ENCODE measurements at places on chromosomes 11 and 22.
A peak's percentile ranks its signal among the peaks of the same experiment; 100 is the strongest.

DNA sequence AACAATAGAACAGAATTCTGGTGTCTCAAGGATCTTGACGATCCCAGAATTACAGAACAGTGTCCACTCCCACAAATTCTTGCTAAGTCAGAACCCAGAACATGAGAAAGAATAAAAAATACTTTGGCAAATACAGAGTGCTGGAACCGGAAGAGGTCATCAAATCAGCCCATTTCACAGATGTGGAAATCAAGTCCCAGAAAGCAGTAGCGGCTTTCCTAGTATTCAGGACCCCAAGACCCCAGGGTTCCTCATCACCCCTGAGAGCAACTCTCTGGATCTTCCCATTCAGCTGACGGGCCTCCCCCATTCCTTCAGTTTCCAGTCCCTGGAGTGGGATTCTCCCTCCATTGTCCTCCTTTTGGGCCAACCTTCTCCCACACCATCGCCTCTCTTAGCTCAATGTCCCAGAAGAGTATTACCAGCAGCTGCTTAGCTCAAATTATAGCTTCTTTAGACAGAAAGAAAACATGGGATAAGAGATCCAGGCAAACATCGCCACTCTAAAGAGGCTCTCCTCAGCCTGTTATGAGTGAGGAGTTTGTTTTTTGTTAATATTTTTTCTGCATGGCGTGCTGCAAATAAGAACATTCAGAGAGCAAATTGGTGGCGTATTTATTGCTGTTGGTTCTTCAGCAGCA, 268.3 kb downstream of the MN1 start:
- H3K4me1 ChIP-seq = no peaks in the 10 kb centered on the region
- H3K27ac ChIP-seq = no peak overlapping the region
- no peaks in the 10 kb centered on the region for H3K36me3 ChIP-seq
- no peak for DNase-seq

GRCh38 chr11:86358720-86359119, 16.0 kb upstream of the CCDC81 start:
- no peak overlapping the region for H3K27ac ChIP-seq
- no peaks in the 10 kb centered on the region for H3K4me1 ChIP-seq
- no peaks in the 10 kb centered on the region for H3K36me3 ChIP-seq
- H3K4me3 ChIP-seq = no peak overlapping the region
- H3K27me3 ChIP-seq = no peaks in the 10 kb centered on the region

DNA sequence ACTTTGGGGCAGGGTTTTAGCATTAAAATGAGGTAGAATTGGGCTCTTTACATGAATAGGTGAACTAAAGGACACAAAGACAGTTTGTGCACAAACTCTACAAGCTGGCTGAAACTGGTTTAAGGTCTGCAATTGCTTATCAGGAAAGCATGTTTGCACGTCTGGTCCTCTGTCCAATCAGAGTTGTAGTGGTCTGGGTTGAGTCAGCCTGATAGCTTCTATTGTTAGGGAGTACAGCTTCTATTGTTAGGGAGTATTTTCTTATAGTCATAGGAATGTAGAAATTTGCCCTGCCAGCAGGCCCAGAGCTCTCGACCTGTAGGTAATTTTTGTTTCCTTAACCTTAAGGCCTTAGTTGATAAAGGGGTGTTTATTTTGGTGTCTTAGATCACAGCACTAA, 1422.4 kb downstream of the LRRC4C start:
- H3K27ac ChIP-seq = no peak overlapping the region
- H3K27me3 ChIP-seq = no peaks in the 10 kb centered on the region
- no peaks in the 10 kb centered on the region for H3K36me3 ChIP-seq
- H3K4me3 ChIP-seq = no peak overlapping the region
- no peaks in the 10 kb centered on the region for H3K4me1 ChIP-seq

- no peaks in the 10 kb centered on the region for H3K4me1 ChIP-seq
- no peak overlapping the region for H3K27ac ChIP-seq
- no peaks in the 10 kb centered on the region for H3K27me3 ChIP-seq
Observed at GRCh38 chr22:27088026-27088425, 430.6 kb downstream of the MIAT start.

GRCh38 chr11:86630229-86630981, 42.0 kb downstream of the ME3 start:
- H3K36me3 ChIP-seq = no peaks in the 10 kb centered on the region
- DNase-seq = no peak
- H3K4me1 ChIP-seq = no peaks in the 10 kb centered on the region
- H3K4me3 ChIP-seq = no peak overlapping the region

GRCh38 chr11:91686281-91686680, 538.3 kb upstream of the FAT3 start:
- no peak for DNase-seq
- H3K27ac ChIP-seq = no peak overlapping the region
- H3K4me3 ChIP-seq = no peak overlapping the region

DNA sequence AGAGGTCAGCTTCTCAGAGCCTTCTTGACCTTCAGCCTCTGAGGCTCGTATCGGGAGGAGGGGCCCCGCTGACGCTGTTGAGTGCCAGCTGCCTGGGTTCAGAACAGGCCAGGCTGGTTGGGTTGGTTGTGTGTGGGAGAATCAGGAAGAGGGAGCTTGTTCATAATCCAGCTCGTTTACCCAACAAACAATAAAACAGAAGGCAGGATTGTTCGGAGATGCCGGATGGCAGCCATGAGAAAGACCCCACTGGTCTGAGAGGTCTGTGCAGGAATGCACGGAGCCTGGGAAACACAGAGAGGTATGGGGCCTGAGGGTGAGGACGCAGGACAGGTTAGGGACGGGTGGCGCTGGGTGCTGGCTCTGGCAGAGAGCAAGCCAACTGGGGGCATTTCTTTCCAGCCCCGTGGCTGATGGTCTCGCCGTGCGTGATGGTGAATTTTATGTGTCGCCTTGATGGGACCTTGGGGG, 31.6 kb upstream of the SHANK2 start:
- peaks cover 2% of the 10 kb centered on the region for H3K27me3 ChIP-seq
- no peaks in the 10 kb centered on the region for H3K4me1 ChIP-seq
- H3K4me3 ChIP-seq = no peak overlapping the region
- no peaks in the 10 kb centered on the region for H3K36me3 ChIP-seq
- H3K27ac ChIP-seq = no peak overlapping the region

GRCh38 chr11:72433455-72434036, 785 bp downstream of the CLPB start:
- H3K27ac ChIP-seq = peak overlapping the region; percentile 97
- peak overlapping the region; percentile 86 for H3K4me3 ChIP-seq
- H3K27me3 ChIP-seq = peaks cover 2% of the 10 kb centered on the region
- no peak for DNase-seq
- H3K36me3 ChIP-seq = peaks cover 7% of the 10 kb centered on the region

- H3K27me3 ChIP-seq = no peaks in the 10 kb centered on the region
- peaks cover 14% of the 10 kb centered on the region for H3K4me1 ChIP-seq
- H3K27ac ChIP-seq = peak overlapping the region; percentile 22
- peaks cover 54% of the 10 kb centered on the region for H3K36me3 ChIP-seq
- DNase-seq = peak; percentile 50
Observed at GRCh38 chr22:36510966-36511881, 4.4 kb upstream of the FOXRED2 start.

- H3K36me3 ChIP-seq = peaks cover 3% of the 10 kb centered on the region
- no peak overlapping the region for H3K27ac ChIP-seq
- H3K4me1 ChIP-seq = peaks cover 23% of the 10 kb centered on the region
- H3K27me3 ChIP-seq = peaks cover 8% of the 10 kb centered on the region
Observed at GRCh38 chr11:86161837-86162236, 82.7 kb upstream of the EED start.

GRCh38 chr11:88632163-88632562, 294.6 kb upstream of the CTSC start:
- no peak overlapping the region for H3K27ac ChIP-seq
- H3K4me3 ChIP-seq = no peak overlapping the region
- H3K36me3 ChIP-seq = no peaks in the 10 kb centered on the region
- DNase-seq = no peak
- H3K27me3 ChIP-seq = peaks cover 2% of the 10 kb centered on the region

DNA sequence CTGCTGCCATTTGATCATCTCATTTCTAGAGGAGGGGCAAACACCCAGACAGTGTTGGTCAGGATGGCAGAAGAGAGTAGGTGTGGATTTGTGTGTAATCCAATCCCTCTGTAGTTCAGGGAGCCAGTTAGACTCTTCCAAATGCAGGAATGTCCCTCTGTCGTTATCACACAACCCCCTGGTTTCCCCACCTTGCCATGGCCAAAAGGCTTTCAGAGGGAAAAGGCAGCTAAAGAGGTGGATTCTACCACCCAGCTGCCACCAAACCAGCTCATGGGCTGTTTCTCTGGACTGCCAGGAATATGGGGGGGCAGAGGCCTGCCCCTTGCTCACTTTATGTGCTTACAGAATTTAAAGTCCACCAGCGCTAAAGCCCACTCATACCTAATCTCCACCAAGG, 18.1 kb downstream of the TSKU start:
- no peaks in the 10 kb centered on the region for H3K36me3 ChIP-seq
- no peak overlapping the region for H3K27ac ChIP-seq
- H3K4me1 ChIP-seq = peaks cover 37% of the 10 kb centered on the region
- DNase-seq = peak; percentile 3
- H3K27me3 ChIP-seq = peaks cover 11% of the 10 kb centered on the region

GRCh38 chr11:115929618-115930129, 425.5 kb upstream of the CADM1 start:
- peaks cover 5% of the 10 kb centered on the region for H3K27me3 ChIP-seq
- no peaks in the 10 kb centered on the region for H3K36me3 ChIP-seq
- no peak overlapping the region for H3K27ac ChIP-seq
- no peaks in the 10 kb centered on the region for H3K4me1 ChIP-seq
- no peak overlapping the region for H3K4me3 ChIP-seq

DNA sequence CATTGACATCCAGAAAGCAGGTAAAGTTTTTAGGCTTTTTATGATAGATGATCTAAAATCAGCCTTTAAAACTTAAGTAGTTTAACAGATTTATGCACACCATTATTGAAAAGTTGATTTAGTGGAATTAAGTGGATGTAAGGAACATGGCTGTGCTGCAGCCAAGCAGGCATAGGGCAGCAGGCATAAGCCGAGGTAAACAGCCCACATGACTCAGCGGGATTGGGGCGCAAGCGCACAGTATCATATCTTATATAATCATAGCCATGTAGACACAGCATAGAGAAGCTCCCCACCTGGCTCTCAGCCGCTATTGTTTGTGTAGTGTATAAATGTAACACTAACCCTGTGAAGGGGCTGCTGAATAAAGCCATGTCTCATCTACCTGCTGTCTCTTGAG, 157.5 kb downstream of the WNT11 start:
- peaks cover 21% of the 10 kb centered on the region for H3K36me3 ChIP-seq
- H3K4me3 ChIP-seq = no peak overlapping the region
- no peaks in the 10 kb centered on the region for H3K27me3 ChIP-seq

DNA sequence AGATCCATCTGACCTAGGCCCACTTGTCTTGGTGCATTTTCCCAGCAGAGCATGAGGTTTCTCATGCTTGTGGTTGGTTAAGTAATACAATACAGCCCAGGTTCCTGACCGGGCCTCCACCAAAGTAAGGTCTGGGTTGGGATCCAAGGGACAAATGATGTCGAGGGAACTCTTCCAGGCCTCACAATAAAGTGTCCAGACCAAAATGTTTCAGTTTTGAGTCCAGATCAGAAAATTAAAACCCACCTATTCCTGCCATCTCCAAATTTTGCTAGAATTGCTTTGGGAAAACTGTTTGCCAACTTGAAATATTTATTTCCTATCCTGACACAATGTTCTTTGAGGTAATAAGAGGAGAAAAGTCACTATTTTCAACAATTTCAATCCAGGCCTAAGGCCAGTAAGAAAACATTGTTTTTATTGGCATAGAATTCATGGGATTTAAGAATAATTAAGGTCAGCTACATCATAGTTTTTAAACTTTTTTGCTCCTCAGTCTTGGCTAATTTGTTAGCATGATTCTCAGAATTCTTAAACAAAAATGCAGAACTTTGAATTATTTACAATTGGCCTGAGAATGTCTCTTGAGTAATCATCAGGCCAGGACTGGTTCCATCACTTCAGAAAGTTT, 51.4 kb downstream of the ME3 start:
- DNase-seq = no peak
- H3K36me3 ChIP-seq = no peaks in the 10 kb centered on the region
- no peaks in the 10 kb centered on the region for H3K27me3 ChIP-seq
- H3K27ac ChIP-seq = no peak overlapping the region

DNA sequence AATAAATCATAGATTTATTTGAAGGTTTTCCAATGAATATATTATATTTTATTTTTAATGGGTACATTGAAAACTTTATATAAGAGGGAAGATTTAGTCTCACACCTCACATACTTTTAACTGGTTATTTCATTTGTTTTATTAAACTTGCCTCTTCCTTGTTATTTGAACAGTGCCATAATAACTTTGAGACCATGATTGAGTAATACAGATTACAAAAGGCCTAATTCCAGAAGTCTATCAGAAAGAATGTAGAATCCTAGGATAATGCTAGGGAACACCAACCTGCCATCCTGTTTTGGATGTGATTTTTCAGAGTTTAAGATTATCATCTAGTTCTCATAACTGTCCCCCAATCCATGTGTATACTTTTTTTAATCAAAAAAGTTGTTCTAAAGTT, 102.7 kb upstream of the BIRC3 start:
- DNase-seq = no peak
- H3K36me3 ChIP-seq = no peaks in the 10 kb centered on the region

GRCh38 chr11:11449327-11449726, 96.3 kb upstream of the CSNK2A3 start:
- H3K4me1 ChIP-seq = peaks cover 6% of the 10 kb centered on the region
- no peaks in the 10 kb centered on the region for H3K27me3 ChIP-seq
- DNase-seq = no peak
- H3K27ac ChIP-seq = no peak overlapping the region
- H3K4me3 ChIP-seq = no peak overlapping the region

GRCh38 chr22:36907253-36908195, 5.9 kb upstream of the CSF2RB start:
- H3K36me3 ChIP-seq = no peaks in the 10 kb centered on the region
- H3K27me3 ChIP-seq = peaks cover 41% of the 10 kb centered on the region
- DNase-seq = no peak
- H3K4me1 ChIP-seq = peaks cover 3% of the 10 kb centered on the region

- H3K36me3 ChIP-seq = peaks cover 8% of the 10 kb centered on the region
- H3K27ac ChIP-seq = peak overlapping the region; percentile 83
- peak; percentile 70 for DNase-seq
- H3K4me1 ChIP-seq = peaks cover 79% of the 10 kb centered on the region
Observed at GRCh38 chr11:12087075-12088004, 23.1 kb upstream of the MICAL2 start.

- no peak overlapping the region for H3K4me3 ChIP-seq
- no peaks in the 10 kb centered on the region for H3K36me3 ChIP-seq
- H3K4me1 ChIP-seq = peaks cover 24% of the 10 kb centered on the region
- H3K27me3 ChIP-seq = peaks cover 14% of the 10 kb centered on the region
- no peak for DNase-seq
- no peak overlapping the region for H3K27ac ChIP-seq
Observed at GRCh38 chr22:28440592-28441390, 238.8 kb downstream of the TTC28 start.

GRCh38 chr22:20393705-20394476, at the start of gene ZNF74:
TSS of gene ZNF74 (plus strand) at chr22:20394151. CDS start at chr22:20394629, 478 bp downstream.
- H3K4me1 ChIP-seq = peaks cover 32% of the 10 kb centered on the region
- peak within 1 kb of the TSS; percentile 89 for H3K27ac ChIP-seq
- H3K4me3 ChIP-seq = peak within 1 kb of the TSS; percentile 82
- no peaks in the 10 kb centered on the region for H3K27me3 ChIP-seq
- peaks cover 2% of the 10 kb centered on the region for H3K36me3 ChIP-seq

All from activated CD4-positive, alpha-beta T cell treated with anti-CD3 and anti-CD28 coated beads, Interleukin-2, amount 10 ng/mL, durations not matched to agents 7 days and 5 days (primary cell).